ENCODE measurements at places on chromosomes 3 and 15.

- no peak for DNase-seq
These were observed 166.7 kb downstream of the CTNNB1 start for GRCh38 chr3:41365973-41366372.

- no peak for DNase-seq
These were observed 157.8 kb upstream of the SGO1 start for GRCh38 chr3:20343790-20344189.

GRCh38 chr3:175248832-175249231 lies 389.7 kb downstream of the NAALADL2 start:
- no peak for DNase-seq

- no peak for DNase-seq
These were observed 340.8 kb upstream of the DPH6 start for GRCh38 chr15:35886765-35887164.

GRCh38 chr3:27594096-27594690 lies 110.0 kb upstream of the SLC4A7 start:
- DNase-seq, result no peak

GRCh38 chr3:135138776-135139175 lies 343.7 kb downstream of the EPHB1 start:
- no peak for DNase-seq

GRCh38 chr3:26307192-26307591 lies 315.4 kb upstream of the LRRC3B start:
- DNase-seq, result no peak

DNA sequence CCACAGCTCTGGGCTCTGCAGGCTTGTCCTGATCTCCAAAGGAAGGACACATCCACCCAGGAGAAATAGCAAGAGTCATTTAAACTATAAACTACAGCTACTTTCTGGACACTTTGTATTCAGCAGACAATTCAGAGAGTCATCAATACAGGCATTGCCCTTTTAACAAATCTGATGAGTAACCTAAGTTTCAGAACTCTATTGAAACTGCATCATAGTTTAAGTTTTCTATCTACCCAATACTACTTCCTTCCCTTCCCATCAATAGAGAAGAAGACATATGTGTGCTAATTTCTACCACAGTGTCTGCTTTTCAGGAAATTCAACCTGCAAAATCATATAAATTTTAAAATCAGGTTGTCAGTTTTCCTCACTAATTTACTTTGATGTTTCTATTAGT lies 736.5 kb downstream of the IGSF11 start:
- DNase-seq, result no peak

DNA sequence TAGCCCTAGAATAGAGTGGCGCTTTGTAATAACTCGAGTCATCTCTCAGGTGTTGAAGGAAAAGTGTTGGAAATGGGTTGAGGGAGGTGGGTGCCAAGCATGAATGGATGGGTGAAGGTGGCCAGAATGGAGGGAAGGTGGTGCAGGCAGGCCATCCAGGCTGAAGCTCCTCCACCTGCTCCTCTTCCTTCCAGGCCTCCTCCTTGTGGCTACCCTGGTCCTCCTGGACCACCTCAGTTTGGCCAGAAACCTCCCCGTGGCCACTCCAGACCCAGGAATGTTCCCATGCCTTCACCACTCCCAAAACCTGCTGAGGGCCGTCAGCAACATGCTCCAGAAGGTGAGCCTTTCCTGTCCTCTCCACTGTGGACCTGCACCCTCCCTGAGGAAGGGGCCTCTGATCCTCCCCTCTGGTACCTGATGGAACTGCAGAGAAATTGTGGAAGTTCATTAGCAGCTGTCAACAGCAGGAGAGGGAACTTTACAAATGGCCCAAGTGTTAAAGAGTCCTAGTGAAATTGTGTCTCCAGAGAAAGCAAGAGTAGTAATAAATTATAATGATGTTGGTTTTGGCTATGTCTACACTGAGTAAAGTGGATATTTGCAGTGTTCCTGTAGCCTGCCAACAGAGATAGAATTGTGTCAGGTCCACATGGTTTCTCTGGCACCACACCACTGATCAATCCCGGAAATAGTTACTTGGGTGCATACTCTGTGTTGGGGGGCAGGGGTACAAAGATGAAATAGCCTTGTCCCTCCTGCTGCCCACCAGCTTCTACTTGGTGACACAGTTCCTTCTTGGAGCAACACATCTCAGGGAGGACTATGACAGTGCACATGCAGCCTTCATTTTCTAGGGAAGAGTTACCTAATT lies 1.6 kb downstream of the IL12A start:
- DNase-seq, result no peak

DNA sequence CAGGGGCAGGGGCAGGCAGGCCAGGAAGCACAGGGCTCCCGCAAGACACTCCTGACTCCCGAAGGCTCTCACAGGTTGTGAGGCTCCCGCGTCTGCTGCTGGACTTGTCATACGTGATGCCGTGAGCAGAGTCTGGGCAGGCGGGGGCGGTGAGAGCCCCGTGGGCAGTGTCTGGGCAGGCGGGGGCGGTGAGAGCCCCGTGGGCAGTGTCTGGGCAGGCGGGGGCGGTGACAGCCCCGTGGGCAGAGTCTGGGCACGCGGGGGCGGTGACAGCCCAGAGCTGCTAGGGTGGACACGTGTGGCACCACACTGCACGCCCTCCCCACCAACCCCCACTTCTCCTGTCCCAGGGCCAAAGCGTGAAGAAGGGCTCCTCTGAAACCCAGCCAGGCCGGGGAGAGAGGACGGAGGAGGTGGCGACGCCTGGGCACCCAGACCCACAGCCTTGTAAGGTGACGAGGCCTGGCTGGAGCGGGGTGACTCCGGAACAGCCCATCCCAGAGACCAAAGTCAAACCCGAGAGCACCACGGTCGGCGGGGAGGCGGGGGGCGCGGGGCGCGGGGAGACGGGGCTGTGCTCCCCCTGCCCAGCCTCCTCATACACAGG lies 35.0 kb downstream of the TNK2 start:
- no peak for DNase-seq

- no peak for DNase-seq
These were observed 36.9 kb downstream of the PCOLCE2 start for GRCh38 chr3:142852009-142852408.

DNA sequence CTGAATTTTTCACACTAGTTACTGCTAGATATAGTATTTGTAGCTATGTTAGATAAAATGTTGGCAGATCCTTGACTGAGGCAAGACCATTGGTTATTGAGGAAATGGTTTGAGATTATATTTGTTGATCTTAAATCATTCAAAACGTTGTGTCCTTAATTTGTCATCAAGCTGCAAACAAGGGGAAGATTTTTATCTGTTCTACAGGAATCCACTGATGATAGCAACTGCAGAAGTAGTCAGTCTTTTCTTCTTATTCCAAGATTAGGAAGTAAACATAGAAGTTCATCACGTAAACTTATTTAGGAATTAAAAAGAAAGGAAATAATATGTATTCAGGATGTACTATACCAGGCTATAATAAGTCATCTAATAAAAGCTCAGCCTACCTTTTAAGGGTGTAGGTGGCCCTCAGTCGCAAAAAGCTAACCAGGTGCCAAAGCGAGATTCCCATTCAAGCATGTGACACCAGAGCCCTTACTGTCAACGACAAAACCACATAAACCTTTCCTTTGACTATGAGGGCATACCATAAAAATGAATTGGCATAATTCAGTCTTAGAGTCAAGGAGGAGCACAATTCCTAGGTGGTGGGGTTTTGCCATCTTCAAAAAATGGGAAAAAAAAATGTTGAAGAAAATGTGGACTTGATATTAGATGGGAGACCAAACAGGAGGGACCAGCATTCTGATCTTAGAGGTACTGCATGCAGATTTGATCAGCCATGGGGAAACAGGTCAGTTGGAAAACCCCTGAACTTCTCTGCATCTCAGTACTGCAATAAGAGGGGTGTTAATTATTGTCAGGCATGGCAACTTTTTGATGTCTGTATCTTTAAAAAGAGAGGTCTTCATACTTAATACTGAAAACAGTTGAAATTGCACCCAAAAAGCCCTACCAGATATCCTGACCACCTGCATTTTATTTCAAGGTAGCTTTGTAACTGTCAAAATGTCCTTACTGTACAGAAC lies 212.5 kb upstream of the UBE2E1 start:
- no peak for DNase-seq

- no peak for DNase-seq
These were observed 160.1 kb upstream of the DPH6 start for GRCh38 chr15:35705884-35706585.

- no peak for DNase-seq
These were observed 283.2 kb downstream of the EPHB1 start for GRCh38 chr3:135078283-135078682.

DNA sequence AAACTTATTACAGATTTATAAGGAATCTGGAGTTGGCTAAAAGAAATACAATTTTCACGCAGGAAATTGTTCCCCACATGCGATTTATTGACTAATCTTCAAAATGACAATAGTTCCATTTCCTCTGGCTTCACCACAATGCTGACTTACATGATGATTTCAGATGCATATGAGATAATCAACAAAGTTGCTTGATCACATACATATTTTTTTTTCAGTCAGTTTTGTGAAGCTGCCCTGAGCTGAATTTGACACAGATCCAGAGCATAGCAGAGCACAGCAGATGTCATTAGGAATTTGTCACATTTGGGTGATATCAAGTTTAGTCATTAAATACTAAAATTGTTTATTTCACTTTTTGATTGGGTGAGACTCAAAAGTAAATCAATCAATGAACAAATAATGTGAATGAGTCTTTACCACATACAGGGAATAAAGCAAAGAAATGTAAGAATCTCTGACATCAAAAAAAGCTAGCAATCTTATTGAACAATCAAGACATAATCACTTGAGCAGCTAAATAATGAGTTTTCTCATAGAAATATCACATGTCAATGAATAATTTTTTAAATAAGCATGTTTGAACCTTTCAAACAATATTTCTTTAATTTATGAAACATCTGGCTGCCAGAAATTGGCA lies 18.3 kb downstream of the CPB1 start:
- no peak for DNase-seq

- no peak for DNase-seq
These were observed 128.7 kb downstream of the PGPEP1L start for GRCh38 chr15:98878862-98879261.

GRCh38 chr3:69646287-69647067 lies 92.8 kb upstream of the MITF start:
- no peak for DNase-seq

GRCh38 chr15:43484455-43484854 lies 8.5 kb downstream of the TP53BP1 start:
- DNase-seq, result no peak

DNA sequence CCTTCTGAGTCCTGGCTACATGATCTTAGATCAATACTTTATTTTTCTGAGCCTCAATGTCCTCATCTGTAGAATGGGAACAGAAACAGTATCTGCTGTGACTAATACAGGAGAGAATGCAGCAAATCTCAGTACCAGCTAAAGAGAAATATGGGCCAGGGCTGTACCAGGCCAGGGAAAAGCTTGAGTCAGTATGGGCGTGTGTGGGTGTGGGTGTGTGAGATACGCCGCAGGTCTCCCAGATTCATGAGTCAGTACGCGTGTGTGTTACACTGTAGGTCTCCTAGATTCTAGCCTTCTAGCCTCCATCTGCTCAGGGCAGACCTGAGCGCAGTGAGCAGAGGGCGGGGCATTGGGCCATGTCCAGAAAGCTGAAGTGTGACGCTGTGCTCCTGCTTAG lies 15.2 kb downstream of the GNAI2 start:
- DNase-seq, result peak; percentile 61

DNA sequence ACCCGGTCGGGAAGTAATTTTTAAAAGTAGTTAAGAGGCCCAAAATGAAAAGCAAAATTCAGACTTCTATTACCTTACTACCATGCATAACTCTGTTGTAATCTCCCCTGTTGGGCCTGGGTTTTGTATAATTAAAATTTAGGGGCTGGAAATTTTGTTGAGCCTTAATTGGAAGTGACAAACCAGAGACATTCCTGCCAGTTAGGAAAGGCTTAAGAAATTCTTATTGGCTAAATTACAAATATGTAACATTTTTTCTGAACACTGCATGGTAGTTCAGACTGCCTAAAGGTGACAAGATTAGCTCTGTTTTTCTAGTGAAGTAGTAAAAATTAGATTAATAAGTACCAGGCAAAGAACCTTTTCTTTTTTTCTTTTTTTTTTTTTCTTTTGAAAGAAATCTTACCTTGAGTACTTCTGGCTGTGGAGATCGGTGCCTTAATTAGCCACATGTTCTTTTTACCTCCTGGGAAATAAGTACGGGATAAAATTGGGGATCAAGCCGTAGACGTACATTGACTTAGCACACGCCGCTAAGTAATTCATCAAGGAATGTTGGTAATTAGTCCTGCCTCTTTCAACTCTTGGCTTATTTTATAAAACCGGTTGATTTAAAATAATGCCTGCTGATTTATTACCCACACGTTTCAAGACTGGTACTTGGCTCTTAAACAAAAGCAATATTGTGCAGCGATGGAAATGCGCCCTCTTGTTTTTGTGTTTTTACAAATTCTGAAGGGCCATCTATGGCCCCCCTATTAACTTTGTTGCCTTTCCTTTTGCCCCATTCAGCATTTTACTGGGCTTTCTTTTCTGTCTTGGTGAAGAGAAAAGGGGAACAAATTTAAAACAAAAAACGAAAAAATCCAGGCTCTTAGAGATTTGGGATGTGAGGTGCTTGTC lies 111.2 kb upstream of the SAMMSON start:
- DNase-seq, result no peak

DNA sequence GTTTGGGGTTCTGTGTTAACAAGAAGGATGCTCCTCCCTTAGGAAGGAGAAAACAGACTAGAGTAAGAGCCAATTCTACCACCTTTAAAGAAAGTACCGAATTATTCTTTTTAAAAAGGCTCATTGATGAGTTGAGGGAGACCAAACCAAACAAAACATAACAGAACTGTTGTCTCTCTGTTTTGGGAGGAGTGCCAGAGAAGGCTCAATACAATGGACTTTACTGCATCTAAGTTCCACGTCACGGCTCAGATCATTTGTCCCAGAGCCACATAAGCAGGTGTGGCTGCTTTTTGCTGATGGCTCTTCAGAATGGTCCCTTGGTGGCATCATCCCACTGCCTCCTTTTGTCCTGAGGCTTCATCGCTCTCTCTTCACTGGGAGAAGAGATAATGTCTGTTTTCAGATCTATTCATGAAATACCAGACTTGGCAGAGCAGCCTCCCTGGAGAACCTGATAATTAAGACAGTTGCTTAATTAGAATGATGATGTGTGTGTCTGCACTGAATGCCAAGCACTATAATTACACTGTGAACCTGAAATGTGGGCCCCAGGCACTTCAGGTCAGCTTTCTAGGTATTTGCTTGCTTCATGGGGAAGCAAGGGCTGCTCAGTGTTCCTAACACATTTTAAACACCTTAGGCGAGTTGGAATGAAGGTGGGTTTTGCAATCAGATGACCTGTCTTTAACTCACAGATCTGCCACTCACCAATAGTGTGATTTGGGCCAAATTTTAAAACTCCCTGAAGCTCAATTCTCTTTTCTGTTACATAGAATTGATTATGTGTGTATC lies 335.2 kb upstream of the MCTP2 start:
- DNase-seq, result no peak

GRCh38 chr3:45029216-45029615 lies 3.1 kb downstream of the CLEC3B start:
- no peak for DNase-seq

GRCh38 chr3:39088456-39088855 lies 19.0 kb downstream of the GORASP1 start:
- DNase-seq, result no peak

Data from activated CD4-positive, alpha-beta T cell treated with anti-CD3 and anti-CD28 coated beads for 4 hours (primary cell).